ENCODE measurements at places on chromosomes 16 and 17.

GRCh38 chr16:17370731-17371285 is 100.0 kb downstream of the XYLT1 start:
- DNase-seq = no peak

GRCh38 chr16:55557186-55557585 is 9.3 kb upstream of the CAPNS2 start:
- no peak for DNase-seq

- DNase-seq = no peak
Measured at GRCh38 chr17:17840751-17841591, 4.2 kb upstream of the SREBF1 start.

GRCh38 chr16:85151603-85152413 is 39.5 kb upstream of the CIBAR2 start:
- DNase-seq = no peak

DNA sequence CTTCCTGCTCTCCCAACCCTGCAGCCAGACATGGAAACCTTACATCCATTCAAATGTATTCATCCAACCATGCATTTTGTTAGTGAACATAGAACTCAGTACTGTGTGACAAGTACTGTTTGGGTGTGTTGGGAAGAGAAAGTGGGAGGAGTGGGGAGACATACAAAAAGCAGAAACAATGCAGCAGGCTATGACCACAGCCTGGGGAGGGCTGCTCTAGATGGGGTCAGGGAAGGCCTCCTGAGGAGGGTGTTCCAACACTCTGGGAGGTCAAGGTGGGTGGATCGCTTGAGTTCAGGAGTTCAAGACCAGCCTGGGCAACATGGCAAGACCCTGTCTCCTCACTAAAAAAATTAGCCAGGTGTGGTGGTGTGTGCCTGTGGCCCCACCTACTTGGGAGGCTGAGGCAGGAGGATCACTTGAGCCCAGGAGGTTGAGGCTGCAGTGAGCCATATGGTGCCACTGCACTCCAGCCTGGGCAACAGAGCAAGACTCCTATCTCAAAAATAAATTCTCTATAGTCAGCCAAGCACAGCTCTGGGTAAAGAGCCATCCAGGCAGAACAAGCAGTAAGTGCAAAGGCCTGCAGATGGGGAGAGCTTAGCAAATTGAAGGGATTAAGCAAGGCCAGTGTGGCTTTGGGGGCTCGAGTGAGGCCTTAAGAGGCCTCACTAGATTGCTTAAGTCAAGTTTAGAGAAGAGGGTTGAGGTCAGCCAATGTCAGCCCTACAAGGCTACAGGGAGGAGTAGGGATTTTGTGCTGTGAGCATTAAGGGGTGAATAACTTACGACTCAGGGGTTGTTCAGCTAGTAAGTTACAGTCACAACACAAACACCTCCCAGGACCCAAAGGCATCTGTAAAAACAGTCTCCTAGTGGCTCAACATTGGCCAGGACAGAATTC is 5.5 kb downstream of the SLC13A2 start:
- no peak for DNase-seq

GRCh38 chr16:79863128-79864031 is 262.8 kb upstream of the MAF start:
- DNase-seq = no peak

DNA sequence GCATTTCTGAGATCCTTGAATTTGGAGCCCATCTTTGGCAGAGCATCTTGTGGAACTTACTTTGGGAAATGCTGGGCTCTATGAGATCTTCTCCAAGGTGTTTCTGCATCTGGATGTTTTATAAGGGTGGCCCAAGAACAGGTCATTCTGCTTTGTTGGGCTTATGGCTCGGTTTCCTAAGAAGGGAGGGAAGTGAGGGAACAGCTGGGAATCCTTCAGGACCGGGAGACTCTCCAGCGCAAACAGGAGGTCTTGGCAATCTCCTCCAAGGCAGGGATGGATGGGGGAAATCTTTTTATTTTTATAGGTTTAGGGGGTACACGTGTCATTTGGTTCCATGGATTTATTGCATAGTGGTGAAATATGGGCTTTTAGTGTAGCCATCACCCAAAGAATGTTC is 54.7 kb downstream of the IRX3 start:
- no peak for DNase-seq

GRCh38 chr16:72836985-72837384 is 210.9 kb downstream of the ZFHX3 start:
- no peak for DNase-seq

- no peak for DNase-seq
Measured at GRCh38 chr16:69119536-69119935, 12.9 kb downstream of the CHTF8 start.

DNA sequence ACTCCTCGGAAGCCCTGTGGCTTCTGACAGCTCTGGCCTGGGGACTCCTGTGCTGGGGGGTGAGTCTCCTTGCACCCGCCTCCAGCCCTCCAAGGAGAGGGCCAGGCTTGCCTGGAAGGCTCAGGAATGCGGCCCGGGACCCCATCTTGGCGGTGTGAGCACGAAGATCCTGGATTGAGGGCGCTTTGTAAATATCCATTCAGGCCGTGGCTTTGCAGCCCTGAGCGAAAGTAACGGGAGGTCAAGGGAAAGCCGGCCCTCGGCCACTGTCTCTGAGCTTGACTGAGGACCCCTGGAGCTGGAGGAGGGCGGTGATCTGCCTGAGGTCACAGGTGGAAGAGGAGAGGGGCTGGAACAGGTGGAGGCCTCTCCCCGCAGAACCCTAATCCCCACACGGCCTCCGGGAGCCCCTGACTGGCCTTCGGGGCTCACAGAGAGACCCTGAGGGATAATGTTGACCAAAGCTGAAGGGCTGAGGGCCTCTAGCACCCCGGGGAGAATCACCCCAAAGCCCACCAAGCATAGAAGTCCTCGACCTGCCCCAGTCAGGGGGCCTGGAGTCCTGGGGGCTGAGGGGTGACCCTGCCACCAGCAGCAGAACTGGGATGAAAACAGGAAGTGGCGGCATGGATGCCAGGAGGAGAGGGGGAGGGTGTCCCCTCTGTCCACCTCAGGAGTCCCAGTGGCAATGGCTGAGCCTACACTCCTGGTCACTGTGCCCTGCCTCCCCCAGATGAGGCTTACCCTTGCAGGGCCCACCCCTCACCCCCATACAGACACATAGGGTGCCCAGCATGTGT is 8.3 kb upstream of the RASD1 start:
- DNase-seq = no peak

GRCh38 chr17:78575899-78576298 is 1.3 kb downstream of the DNAH17 start:
- no peak for DNase-seq

DNA sequence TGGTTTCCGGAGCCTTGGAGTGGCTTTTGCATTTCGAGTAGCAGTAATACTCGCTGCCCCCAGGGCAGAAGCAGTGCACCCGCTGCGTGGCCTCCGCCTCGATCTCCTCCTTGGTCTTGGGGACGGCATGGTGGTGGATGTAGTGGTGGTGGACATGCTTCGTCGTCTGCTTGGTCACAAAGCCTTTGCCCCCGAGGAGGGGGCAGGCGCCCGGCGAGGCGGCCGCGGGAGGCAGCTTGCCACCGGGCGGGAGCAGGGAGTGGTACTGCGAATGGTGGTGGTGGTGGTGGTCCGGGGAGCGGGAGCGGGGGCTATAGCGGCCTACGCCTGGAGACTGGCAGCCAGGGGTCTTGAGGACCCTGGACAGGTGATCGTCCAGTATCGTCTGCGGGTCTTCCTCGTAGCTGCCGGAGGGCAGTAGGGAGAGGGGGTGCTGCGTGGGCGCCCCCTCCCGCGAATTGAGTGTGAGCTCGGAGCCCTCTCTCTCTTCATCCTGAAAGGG is 24.1 kb downstream of the AXIN2 start:
- DNase-seq = no peak

- DNase-seq = no peak
Measured at GRCh38 chr16:8934601-8935000, 29.1 kb downstream of the USP7 start.

- DNase-seq = no peak
Measured at GRCh38 chr17:82043507-82043906, 6.0 kb upstream of the DCXR start.

- no peak for DNase-seq
Measured at GRCh38 chr17:43220511-43221125, 7.8 kb downstream of the CCDC200 start.

DNA sequence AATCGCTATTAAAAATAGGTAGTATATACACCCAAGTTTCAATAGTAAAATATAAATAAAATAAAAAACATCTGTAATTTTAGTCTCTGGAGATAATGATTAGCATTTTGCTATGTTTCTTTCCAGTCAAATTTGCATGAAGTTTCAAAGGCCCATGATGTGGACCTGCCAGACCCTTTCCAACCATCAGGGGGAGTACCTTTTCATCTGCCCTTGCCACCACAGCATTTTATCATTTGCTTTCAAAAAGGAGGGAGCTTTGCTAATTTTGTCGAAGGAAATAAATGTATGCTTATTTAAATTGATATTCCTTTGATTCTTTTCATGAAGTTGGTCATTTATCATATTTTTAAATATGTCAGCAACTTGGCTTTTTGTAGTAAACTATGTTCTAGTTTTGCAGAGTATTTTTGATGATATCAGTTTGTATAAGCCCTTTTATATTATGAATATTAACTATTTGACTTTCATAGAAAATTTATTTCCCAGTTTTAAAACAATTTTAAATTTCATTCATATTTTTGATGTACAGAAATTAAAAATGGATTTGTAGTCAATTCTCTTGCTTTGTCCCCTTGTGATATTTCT is 115.2 kb upstream of the NETO2 start:
- DNase-seq = peak; percentile 11

GRCh38 chr16:48136547-48137360 is 19.0 kb downstream of the ABCC12 start:
- no peak for DNase-seq

- no peak for DNase-seq
Measured at GRCh38 chr16:83187405-83187804, 560.6 kb downstream of the CDH13 start.

GRCh38 chr16:27547134-27547533 is 2.6 kb downstream of the GTF3C1 start:
- no peak for DNase-seq

DNA sequence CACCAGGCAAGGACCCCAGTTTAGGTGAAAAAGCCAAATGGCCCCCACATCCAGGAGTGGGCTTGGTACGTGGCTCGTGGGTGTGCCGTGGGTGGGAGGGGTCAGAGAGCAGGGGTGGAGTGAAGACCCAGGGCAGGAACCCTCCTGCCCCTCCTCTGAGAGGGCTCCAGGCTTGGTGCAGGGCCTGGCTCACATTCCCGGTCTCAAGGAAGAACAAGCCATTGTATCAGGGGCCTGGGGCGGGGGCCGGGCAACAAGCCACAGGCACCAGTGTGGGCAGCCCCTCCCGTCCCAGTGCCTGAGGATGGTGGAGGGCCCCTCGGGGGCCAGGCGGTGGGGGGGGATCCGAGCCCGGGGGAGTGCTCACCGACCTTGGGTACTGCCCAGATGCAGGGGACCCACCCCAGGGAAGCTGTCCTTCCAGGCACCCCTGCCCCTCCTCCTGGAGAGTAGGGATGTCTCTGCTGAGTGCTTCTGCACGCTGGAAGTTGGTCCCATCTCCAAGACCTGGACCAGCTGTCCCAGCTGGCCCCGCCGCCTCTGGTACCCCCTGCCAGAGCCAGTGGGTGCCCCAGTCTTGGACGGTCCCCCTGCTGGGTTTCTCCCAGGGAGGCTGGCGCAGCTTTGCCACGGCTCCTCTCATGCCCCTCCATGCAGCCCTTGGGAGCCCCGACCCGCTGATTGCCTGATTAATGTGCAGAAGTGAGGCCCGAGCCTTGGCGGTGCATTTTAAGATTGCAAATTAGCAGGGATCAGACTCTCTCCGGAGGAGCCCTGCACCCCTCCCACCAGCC is 83.7 kb downstream of the RTN4RL1 start:
- DNase-seq = no peak

GRCh38 chr17:79861413-79862216 is 22.4 kb upstream of the CBX4 start:
- DNase-seq = no peak

DNA sequence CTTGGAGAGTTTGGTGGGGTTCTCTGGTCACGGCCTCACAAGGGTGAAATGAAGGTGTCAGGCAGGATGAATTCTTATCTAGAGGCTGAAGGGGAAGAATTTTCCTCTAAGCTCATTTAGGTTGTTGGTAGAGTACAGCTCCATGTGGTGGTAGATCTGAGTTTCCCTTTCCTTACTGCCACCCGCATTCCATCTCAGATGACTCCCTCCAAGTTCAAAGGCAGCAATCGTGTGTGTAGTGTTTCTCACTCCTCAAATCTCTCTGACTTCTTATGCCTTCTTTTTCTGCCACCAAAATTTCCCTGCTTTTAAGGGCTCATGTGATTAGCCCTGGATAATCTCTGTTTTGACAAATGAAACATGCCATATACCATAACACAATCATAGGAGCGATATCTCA is 135.5 kb upstream of the MYOCD start:
- no peak for DNase-seq

- DNase-seq = no peak
Measured at GRCh38 chr17:34090593-34090992, 164.5 kb upstream of the CCL2 start.

DNA sequence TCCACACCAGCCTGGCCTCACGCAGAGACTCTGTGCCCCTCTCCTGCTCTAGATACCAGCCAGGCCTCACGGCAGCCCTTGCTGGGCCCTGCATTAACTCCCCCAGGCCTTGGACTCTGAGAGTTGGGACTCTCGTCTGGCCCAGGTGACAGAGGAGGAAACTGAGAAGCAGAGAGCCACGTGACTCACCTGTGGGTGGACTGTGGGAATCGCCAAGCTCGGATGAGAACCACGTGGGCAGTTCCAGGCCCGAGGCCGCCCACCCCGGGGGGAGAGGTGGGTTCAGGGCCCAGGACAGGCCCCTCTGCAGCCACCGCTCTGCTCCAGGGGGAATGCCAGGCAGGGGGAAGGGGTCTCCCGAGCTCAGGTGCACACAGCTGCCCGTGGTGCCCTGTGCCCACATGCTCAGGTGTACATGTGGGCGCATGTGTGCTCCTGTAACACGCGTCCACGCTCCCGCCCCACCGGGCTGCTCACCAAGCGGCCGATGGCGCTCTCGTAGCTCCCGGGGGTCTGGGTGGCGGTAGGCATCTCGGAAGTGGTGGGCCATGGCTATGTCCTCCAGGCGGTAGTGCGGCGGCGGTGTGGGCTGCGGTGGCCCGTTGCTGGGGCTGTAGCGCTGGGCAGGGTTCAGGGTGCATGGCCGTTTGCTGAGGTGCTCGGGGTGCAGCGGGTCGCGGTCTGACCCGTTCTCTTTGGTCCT is 18.3 kb upstream of the PABPN1L start:
- no peak for DNase-seq

GRCh38 chr17:28004344-28004743 is 38.1 kb upstream of the NLK start:
- no peak for DNase-seq

GRCh38 chr16:10931134-10931533 is 11.1 kb downstream of the DEXI start:
- no peak for DNase-seq

DNA sequence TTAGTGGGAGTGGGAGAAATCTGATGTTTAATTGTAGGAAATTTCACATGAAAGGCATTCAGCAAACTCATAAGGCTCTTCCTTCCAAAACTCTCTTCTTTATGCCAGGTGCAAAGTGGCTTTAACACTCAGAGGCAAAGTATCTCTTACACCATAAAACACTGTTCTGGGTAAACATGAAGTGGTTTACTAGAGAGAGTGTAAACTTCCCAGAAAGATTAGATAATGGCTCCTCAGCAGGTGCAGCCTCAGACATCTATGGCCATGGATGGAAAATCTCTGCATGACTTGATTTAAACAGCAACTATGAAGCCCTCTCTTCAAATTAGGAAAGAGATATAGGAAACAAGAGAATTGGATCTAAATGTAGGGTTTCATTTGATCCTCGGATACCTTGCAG is 583.1 kb upstream of the SALL1 start:
- no peak for DNase-seq

- DNase-seq = no peak
Measured at GRCh38 chr17:78391843-78392242, 13.4 kb downstream of the PGS1 start.

Measured in CD4-positive, alpha-beta T cell treated with Interleukin-4 for 4 hours (primary cell).